ENCODE measurements at places on chromosomes 13 and 19.

DNA sequence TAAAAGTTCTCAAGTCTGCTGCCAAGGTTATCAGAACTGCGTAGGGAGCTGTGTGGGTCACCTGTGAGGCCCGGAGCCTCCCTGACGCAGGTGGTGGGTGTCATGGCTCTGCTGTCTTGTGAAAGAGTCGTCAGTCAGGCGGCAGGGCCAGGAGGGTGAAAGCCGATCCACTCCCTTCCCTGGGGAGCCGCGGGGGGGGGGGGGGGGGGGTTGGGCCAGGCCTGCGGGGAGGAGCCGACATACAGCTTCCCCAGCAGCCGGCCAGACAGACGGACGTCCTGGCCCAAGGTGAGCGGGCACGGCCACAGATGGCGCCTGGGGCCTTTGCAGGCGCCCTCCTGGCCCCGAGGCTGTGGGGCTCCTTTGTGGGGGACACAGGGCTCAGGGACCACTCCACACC lies 12.4 kb downstream of the SBNO2 start:
- DNase-seq, result no peak

- no peak for DNase-seq
These were observed 4.0 kb downstream of the LENG9 start for GRCh38 chr19:54459282-54460229.

DNA sequence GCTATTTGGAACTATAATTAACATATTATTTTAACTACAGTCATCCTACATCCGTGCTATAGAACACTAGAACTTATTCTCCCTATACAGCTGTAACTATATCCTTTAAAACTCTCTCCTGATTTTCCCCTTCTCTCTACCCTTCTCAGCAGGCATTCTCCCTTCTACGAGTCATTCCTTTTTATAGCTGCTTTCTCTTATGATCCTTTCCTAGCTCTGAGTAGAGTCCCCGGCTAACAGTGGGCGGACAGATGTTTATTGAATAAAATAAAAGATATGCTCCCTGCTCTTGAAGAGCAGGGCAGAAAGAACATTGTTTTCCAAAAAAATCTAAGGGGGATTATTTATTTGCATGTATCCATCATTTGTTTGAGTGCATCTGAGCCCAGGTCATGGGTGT lies 246.5 kb upstream of the TMTC4 start:
- DNase-seq, result no peak

DNA sequence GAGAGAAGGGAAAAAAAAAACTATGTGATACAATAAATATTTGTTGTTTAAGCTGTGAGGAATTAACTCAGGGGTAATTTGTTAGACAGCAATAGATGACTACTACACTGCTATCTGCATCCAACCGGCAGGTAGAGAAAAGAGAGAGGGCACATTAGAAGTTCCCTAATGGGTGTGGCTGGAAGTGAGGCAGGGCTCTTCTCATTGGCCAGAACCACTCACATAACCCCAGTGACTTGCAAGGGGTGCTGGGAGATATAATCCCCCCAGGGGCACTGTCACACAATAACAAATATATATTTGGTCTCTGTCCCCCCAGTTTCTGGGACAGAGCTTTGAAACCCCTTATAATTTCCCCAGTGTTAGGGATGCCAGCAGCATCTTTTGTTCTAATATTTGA lies 24.3 kb downstream of the FGF21 start:
- peak; percentile 58 for DNase-seq

GRCh38 chr19:31387717-31388301 lies 38.6 kb upstream of the TSHZ3 start:
- DNase-seq, result no peak

DNA sequence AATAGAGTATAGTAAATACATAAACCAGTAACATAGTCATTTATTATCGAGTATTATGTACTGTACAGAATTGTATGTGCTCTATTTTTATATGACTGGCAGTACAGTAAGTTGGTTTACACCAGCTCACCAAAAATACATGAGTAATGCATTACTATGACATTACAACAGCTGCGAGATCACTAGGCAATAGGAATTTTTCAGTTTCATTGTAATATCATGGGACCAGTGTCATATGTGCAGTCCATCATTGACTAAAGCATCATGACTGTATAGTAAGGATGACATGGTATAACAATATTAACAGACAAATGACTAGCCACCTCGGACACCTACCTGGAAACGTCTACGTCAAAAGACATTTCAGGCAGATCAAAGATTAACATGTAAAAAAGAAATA lies 33.6 kb downstream of the ATP7B start:
- DNase-seq, result no peak

- no peak for DNase-seq
These were observed 2.5 kb upstream of the HNRNPUL1 start for GRCh38 chr19:41261474-41262190.

DNA sequence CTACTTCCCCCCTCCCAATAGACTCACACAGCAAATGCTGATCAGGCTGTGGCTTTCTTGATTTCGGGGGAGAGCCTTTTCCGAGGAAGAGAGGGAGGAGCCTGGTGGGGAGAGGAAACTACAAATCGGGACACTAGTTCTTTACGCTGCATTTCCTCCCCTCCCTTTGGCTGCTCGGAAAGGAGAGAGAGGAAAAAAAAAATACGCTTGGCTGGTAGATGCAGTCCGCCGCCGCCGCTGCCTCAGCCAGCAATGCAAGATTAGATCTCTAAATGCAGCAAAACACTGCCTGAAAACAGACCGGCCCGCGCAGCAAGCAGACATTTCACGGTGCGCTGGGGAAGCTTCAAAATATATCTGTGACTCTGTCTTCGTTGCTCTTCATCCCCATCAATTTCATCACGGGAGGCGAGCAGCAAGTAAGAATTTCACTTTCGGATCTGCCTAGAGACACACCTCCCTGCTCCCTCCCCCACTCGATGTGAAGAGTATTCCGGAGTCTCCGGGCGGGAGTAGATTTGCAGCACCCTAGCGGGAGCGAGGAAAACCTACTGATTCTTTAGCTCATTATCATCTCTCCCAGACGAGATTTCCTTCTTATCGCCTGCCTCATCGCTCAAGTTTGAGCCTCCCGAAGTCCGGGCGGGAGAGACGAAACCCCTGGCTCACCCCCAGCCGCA lies at the start of gene PCDH17:
PCDH17 (plus strand) TSS at position 149 of the 680 bp plus-strand sequence. CDS start 803 bp downstream, outside the sequence.
- DNase-seq, result no peak

DNA sequence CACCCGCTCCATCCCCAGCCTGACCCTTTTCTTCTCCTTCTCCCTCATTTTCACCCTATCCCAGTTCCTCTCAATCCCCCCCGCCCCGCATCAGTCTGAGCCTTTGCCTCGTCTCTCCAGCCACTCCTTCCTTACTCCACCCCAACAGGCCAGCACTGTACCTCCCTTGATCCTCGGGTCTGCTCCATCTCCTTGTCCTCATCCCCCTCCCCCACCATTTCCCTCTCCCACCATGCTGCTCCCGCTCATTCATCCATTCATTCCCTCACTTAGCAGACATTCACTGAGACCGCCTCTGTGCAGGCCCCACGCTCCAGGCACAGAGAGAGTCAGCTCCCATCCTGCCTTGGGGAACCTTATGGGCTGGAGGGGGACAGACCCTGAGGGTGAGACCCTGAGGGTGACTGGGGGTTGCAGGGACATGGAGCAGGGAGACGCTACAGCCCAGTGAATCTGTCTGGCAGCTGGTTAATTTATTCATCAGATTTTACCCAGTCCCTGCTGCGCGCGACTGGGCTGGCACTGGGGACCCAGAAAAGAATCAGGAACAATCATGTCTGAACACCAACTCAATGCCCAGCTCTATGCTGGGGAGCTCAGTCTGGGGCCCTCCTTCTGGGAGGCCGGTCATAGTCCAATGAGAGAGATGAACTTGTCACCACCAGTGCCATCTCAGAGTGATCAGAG lies 881 bp downstream of the ARHGAP33 start:
- DNase-seq, result no peak

DNA sequence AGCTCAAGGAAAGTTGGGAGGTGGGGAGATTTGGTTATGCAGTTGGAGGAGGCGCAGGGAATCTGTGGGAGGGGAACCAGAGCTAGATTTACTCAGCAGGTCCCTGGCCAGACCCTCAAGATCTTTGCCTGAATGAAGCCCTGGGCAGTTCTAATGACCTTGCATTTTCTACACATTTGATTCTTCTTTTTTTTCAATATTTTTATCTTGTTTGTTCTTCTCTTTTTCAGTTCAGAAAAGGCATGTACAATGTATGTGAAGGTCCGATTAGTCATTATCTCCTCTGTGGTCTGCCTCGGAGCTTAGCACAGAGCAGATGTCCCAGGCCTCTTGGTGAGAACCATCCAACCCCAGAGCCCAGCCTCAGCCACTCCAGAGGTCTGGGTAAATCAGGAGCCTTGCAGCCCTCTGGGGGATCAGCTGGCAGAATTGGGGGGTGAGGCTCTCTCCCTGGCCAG lies 24.2 kb downstream of the SERP2 start:
- no peak for DNase-seq

DNA sequence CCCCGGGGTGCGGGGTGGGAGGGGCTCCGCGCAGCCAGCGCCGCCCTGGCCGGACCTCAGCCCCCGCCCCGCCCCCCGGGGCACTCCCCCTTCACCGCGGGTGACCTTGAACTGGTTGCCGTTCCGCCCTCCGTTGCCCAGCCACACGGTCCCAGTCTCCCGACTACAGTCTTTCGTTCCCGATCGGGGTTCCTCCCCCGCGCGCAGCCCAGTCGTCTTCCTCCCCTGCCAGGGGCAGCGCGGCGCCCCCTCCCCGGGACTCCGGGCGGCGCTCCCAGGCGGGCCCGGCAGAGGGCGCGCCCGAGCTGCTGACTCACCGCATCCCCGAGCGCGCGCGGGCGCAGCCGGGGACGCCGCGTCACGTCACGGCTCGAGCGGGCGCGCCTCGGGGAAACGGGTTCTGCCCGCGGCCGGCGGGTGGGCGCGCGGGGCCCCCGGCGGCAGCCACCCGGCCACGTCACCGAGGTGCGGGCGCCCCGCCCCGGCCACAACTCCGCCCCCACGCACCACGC lies 459 bp downstream of the MIDN start:
- peak; percentile 82 for DNase-seq

DNA sequence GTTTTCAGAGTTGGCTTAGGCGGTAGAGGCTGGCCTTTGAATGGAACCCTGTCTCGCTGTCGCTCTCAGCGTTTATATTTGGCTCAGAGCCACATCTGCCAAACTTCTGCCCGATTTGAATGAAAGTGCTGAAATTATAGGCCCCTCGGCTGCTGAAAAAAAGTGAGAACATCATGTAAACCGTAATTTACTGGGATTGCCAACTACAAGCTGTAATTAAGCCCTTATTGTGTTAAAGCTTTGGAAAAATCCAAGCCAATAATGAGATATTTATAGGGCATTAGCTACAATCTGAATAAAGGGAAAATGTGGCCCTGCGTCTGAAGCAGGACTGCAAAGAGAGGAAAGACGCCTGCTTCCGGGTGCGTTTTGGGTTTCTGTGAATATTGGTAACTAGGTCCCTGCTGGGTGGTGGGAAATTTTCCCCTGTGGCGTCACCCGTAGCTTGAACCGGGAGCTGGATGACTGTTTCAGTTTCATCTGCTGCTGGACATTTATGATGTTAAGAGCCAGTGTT lies 9.9 kb downstream of the DNM2 start:
- no peak for DNase-seq

DNA sequence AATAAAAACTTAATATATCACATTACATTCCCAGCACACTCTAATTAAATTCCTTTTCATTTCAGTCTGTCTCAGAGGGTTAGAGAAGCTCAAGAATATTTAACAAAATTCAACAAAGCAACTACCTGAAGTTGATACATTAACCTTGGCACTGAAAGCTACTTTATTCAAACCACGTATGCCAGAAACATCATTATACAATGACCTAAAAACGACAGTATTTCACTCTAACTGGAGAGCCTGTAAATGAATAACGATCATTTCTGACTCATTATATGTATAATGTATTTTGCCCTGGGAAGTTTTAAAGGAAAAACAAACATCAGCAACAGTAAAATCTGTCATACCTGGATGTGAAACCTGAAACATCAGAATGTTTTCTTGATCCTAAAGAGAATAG lies 270.1 kb downstream of the SLITRK5 start:
- no peak for DNase-seq

- DNase-seq, result no peak
These were observed 74.2 kb downstream of the SERP2 start for GRCh38 chr13:44447783-44448321.

DNA sequence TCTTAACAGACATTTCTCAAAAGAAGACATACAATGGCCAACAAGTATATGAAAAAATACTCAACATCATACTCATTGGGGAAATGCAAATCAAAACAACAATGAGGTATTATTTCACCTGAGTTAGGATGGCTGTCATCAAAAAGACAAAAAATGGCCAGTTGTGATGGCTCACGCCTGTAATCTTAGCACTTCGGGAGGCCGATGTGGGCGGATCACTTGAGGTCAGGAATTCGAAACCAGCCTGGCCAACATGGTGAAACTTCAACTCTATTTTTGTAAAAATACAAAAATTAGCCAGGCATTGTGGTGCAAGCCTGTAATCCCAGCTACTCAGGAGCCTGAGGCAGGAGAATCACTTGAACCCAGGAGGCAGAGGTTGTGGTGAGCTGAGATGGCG lies 22.0 kb downstream of the CEACAM16 start:
- no peak for DNase-seq

GRCh38 chr13:106276876-106277275 lies 258.6 kb downstream of the EFNB2 start:
- no peak for DNase-seq

DNA sequence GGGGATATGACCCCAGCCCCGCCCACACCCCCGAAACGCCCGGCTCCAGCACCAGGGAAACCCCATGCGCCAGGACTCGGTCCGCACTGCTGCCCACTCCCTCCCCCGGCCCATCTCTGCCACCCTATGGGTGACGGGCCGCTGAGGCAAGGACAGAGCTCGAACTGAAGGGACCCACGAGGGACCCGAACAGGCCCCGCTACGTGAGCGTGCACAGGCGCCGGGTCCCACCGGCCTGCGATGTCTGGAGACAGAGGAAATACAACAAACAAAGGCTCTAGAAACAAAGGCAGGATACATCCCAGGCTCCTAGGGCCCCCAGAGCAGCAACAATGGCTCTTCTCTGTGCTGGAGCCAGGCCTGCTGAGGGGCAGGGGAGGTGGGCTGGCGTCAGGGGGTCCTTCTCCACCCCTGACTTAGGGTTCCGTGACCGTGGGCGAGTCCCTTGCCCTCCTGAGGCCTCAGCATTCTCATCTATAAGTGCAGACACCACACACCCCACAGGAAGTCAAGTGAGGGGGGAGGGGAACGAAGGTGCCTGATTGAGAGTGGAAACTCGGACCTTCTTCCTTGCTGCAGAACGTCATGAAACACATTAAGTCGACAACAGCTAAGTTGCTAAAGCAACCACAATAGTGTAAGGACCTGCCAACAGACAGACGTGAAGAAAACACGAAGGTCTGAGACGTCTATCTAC lies 3.1 kb downstream of the ABHD17A start:
- peak; percentile 79 for DNase-seq

DNA sequence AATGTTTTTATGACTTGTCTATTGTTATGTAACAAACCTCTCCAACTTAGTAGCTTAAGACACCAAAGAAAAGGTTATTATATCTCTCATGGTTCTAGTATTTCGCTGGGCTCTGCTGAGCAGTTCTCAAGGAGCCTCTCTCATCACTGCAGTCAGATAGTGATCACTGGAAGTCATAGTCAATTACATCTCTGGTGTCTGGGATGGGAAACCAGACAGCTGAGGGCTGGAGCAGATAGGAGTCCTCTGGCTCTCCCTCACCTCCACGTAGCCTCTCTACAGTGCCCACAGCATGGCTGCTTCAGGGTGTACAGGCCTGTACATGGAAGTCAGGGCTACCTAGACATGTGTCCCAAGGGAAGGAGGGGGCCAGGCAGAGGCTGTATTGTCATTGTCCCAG lies 507.5 kb downstream of the MYO16 start:
- DNase-seq, result no peak
